ENCODE measurements at places on chromosomes 16 and 17.

- DNase-seq = no peak
These were observed 112.9 kb downstream of the DNAH3 start for GRCh38 chr16:21037736-21038135.

GRCh38 chr16:24896439-24896838 lies 50.7 kb downstream of the SLC5A11 start:
- DNase-seq = no peak

DNA sequence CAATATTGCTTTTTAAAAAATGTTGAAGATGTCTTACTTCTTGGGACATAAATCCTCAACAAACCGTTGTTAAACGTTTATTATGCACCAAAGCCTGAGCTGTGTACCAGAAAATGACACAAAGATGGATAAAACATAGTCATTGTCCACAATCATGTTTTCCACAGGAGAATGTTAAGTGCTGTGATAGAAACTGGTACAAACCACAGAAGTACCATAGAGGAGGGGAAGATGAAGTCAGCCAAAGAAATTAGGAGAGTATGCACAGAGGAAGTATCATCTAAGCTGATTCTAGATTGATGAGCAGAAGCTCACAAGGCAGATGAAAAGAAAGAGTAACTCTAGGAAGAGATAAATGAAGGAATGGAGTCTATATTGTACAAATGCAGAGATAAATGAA lies 142.6 kb upstream of the HLF start:
- no peak for DNase-seq

- DNase-seq = no peak
These were observed 301 bp upstream of the METTL22 start for GRCh38 chr16:8621222-8621571.

DNA sequence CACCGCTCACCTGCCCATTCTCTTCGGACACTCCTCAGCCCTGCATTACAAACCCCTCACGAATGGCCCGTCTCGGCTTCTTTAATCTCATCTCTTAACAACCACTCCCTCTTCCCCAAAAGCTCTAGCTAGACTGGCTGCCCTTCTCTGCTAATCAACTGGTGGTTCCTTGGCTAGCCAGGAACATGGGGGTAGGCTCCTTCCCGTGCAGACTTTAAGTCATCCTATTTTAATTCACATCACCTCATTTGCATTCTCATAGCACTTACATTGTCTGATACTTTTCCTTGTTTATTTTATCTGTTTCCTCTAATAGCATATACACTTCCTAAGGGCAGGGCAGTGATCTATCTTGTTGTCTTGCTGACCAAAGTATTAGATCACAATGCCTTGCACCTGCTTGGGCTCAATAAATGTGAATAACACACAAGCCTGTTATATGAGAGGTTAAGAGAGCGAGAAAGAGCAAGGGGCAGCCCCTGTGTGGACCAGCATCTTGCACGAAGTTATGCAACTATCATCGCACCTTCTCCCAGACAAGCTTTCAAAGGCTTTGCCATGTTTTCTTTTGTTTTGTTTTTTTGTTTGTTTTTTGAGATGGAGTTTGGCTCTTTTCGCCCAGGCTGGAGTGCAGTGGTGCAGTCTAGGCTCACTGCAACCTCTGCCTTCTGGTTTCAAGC lies 9.8 kb downstream of the TP53 start:
- DNase-seq = no peak

DNA sequence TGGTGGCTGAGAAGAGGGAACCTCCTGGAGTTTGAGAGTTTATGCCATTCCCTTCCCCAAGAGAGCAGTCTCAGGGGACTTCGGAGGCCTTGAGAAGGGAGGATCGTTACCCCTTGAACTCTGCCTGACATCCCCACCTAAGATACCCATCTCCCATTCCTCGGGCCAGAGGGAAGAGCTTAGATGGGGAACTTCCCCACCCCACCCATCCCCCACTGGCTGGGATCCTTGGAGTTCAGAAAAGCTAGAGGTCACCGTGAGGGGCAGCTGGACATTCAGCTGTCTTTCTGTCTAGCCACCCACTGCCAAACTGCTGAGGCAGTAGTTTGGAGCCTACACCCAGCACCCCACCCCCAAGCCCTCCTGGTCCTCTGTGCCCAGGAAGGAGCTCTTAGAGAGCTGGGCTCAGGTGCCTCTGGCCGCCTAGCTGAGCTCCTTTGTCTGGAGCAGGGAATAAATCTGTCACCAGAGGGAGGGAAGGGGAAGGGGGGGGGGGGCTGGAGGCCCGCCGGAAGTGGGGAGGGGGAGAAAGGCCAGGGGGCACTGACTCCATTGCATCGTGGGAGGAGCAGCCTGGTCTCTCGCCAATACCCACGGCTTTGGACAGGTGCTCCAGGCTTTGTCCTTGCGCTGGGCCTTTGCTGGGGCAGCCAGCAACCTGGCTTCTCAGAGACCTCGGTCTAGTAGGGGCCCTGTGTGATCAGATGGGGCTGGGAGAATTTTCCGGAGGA lies 1.0 kb downstream of the HSD11B2 start:
- no peak for DNase-seq

GRCh38 chr16:77931058-77931457 lies 91.3 kb upstream of the CLEC3A start:
- DNase-seq = no peak

- no peak for DNase-seq
These were observed 3.3 kb upstream of the TNFRSF13B start for GRCh38 chr17:16975277-16975651.

GRCh38 chr17:37761059-37761458 lies 16.2 kb upstream of the HNF1B start:
- no peak for DNase-seq

GRCh38 chr17:30981531-30982519 lies 11.0 kb downstream of the RNF135 start:
- DNase-seq = no peak

GRCh38 chr17:78767806-78768205 lies 14.3 kb downstream of the CYTH1 start:
- no peak for DNase-seq

GRCh38 chr17:49881054-49881402 lies 33.2 kb upstream of the TAC4 start:
- DNase-seq = no peak

GRCh38 chr16:49487746-49488145 lies 114.1 kb downstream of the C16orf78 start:
- no peak for DNase-seq

- DNase-seq = no peak
These were observed 95.4 kb upstream of the TNRC6C start for GRCh38 chr17:77862890-77863813.

- DNase-seq = no peak
These were observed 1568.6 kb upstream of the GOT2 start for GRCh38 chr16:60302676-60303075.

- DNase-seq = no peak
These were observed 27.2 kb upstream of the XYLT2 start for GRCh38 chr17:50318501-50319285.

DNA sequence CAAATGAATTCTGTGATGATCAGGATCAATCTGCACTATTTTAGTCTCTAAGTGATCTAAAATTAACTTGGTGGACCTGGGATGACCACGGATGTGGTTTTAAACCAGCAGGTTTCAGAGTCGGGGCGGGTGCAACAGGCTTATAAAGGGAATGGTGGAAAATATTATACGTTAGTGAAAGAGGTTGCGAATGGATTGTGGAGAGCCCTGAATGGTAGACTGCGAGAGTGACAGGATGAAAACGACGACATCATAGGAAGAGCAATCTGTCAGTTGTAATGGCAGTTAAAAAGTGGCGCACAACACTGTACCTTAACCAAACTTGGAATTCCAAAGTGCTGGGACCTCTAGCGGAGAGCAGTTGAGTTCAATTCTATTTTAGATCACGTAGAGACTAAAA lies 1.2 kb upstream of the CYB5B start:
- no peak for DNase-seq

- no peak for DNase-seq
These were observed 2.1 kb downstream of the ACD start for GRCh38 chr16:67657751-67658518.

DNA sequence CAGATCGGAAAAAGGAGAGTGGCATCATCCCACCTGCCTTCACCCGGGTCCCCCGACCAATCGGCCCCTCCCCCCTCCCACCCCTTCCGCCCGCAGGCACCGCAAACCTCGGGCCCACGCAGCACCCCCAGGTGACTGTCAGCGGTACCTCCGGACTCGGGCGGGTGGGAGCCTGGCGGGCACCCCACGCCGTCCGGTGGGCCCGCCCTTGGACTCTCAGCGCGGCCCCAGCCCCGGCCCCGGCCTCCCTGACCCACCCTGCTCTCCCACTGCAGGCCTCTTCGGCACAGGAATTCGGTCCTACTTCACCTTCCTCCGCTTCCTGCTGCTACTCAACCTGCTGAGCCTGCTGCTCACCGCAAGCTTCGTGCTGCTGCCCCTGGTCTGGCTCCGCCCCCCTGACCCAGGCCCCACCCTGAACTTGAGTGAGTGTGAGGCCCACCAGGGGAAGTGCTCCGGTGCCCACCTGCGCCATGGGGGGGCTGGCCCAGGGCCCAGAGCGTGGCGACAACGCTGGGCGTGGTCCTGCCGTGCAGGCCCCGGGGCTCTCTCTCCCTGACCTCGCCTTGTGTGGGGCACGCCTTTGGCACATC lies 1.6 kb downstream of the TMC8 start:
- no peak for DNase-seq

- no peak for DNase-seq
These were observed 2.2 kb downstream of the PLA2G15 start for GRCh38 chr16:68247400-68247799.

DNA sequence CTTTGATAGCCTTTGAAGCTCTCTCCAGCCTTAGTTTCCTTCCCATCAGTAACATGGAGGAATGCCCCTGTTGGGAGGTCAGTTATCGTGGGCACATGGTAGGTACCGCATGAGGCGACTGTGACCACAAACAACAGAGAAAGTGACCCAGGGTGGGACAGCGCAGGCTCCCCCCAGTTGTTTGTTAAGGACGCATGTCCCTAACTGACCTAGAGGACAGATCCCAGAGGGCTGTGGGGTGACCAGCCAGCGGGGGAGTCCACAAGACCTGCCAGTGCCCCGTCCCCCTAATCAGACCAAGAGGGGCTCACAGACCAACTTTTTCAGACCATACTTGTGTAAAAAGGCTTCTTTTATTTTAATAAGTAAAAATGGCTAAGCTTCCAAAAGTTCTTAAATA lies 22.3 kb downstream of the KATNB1 start:
- no peak for DNase-seq

GRCh38 chr16:72743011-72743761 lies 304.7 kb downstream of the ZFHX3 start:
- no peak for DNase-seq

DNA sequence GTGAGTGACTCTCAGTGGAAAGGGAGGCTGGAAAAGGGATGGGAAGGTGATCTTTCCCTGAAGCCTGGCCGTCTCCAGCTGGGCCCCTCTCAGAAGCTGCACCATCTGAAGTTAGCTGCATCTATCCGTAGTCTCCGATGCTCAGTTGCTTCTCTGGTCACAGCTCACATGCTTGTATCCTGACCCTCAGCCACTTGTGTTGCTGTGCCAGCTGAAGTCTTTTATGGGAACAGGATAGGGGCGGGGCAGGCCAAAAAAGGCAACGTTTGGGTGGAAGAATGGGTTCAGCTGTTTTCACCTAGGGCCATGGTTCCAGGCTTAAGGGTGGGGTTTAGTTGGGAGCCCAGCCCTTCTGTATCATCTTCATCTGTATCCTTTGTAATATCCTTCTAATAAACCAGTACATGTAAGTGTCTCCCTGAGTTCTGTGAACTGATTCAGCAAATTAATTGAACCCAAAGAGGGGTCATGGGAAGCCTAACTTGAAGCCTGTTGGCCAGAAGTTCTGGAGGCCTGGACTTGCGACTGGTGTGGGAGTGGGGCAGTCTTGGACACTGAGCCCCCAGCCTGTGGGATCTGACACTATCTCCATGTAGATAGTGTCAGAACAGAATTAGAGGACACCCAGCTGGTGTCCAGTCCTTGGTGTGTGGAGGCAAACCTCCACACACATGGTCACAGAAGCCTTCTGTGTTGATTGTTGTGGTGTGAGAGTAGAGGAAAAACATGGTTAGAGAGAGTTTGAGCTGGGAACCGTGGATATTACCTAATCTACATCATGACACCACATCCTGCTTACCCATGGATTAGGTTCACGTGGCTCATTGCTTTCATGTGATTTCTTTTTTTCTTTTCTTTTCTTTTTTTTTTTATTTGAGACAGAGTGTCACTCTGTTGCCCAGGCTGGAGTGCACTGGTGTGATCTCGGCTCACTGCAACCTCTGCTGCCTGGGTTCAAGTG lies 49.3 kb upstream of the FBXO47 start:
- no peak for DNase-seq
